ENCODE measurements at places on chromosomes 4 and X.
A peak's percentile ranks its signal among the peaks of the same experiment; 100 is the strongest.

- no peak for DNase-seq
Observed at GRCh38 chr4:6763330-6763851, 19.1 kb upstream of the KIAA0232 start.

GRCh38 chrX:149540131-149540620, 636 bp upstream of the EOLA1 start:
- peak; percentile 78 for DNase-seq

- DNase-seq: no peak
Observed at GRCh38 chr4:185017964-185018772, at the start of gene HELT. Gene HELT (plus strand): TSS chr4:185018490. CDS start chr4:185018929, 439 bp downstream.

DNA sequence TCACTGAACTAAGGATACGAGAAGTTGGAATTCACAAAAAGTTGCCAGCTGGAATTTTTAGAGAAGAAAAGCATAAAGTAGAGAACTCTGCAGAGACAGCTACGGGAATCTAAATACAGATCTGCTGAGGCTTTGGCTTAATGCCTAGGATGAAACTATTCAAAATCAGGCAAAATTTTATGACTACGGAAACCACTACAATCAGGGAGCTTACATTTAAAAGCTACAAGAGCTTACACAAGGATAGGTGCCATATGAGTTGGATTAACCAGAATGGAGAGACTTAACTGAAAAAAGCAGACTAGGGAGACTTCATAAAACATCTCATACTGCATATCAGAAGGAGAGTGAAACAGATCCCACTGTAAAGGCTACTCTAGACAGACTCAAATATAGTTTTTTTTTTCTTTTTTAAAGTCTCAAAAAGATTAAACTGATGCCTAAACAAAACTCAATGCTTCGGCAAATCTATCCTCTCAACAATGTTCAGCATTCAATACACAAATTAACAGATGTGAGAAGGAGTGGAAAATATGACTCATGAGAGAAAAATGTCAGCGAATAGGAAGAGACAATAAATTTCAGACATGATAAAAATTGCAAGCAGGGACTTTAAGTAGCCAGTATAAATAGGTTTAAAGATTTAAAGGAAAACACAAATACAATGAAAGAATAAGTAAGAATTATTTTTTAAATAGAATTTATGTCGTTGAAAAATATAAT, 586.1 kb downstream of the FSTL5 start:
- no peak for DNase-seq

- no peak for DNase-seq
Observed at GRCh38 chr4:38119668-38120385, 159.6 kb downstream of the PTTG2 start.

Data from stimulated activated CD8-positive, alpha-beta memory T cell treated with anti-CD3 and anti-CD28 coated beads, Interleukin-4, amount 100 ng/mL, for 1 hour (primary cell).